ENCODE measurements at places on chromosomes 5 and 9.

DNA sequence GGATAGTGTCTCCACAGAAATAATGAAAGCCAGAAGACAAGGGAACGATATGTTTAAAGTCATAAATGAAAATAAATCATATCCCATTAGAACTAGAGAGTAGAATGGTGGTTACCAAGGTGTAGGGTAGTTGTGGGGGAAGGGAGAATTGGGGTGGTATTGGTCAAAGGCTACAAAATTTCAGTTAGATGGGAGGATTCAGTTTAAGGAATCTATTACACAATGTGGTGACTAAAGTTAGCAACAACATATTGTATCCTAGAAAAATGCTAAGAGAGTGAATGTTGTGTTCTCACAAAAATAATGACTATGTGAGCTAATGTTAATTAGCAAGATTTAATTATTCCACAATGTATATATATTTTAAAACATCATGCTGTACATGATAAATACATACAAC is 27.8 kb upstream of the LARP1 start:
- no peak overlapping the region for H3K27ac ChIP-seq
- no peaks in the 10 kb centered on the region for H3K36me3 ChIP-seq
- no peak for DNase-seq
- H3K4me3 ChIP-seq: no peak overlapping the region
- H3K27me3 ChIP-seq: no peaks in the 10 kb centered on the region
- H3K4me1 ChIP-seq: no peaks in the 10 kb centered on the region

DNA sequence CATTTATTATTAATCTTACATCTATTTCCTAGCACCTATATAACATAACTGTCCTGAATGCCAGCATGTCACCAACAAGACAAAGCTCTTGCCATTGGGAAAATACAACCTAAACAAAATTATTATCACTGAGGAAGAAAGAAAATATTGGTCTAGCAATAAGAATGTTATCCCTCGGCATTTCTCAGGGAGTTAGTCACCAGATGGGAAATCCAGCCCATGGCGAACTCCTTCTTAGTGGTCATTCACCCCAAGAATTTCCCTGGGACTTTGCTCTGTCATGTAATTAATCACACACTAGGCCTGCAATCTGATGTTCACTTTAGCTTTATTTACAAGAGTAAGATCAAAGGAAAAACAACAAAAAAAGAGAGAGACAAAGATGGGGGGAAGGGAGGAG is 56.1 kb upstream of the TAS2R1 start:
- H3K27ac ChIP-seq: no peak overlapping the region
- H3K4me1 ChIP-seq: no peaks in the 10 kb centered on the region
- DNase-seq: no peak

- no peaks in the 10 kb centered on the region for H3K36me3 ChIP-seq
- no peaks in the 10 kb centered on the region for H3K27me3 ChIP-seq
- peak; percentile 3 for DNase-seq
- no peak overlapping the region for H3K4me3 ChIP-seq
- no peak overlapping the region for H3K27ac ChIP-seq
These were observed 849.6 kb upstream of the DMAC1 start for GRCh38 chr9:8649160-8649559.

DNA sequence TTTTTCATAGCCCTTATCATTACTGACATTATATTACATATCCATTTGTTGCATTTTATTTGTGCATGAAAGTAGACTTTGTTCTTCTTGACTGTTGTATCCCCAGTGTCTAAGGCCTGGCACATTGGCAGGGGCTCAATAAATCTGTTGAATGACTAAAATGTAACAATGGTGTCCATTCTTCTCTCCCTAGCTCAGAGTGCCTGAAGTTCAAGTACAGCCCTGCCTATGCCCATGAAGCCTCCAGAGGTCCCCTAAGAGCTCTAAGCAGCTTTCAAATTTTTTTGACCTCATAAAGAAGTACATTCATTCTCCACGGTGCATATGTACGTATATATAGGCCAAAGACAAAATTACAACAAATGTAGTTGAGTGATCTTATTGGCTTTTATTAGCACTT is 4.2 kb upstream of the BSPRY start:
- H3K27ac ChIP-seq: no peak overlapping the region
- no peak for DNase-seq
- H3K4me1 ChIP-seq: peaks cover 12% of the 10 kb centered on the region
- H3K27me3 ChIP-seq: peaks cover 1% of the 10 kb centered on the region

DNA sequence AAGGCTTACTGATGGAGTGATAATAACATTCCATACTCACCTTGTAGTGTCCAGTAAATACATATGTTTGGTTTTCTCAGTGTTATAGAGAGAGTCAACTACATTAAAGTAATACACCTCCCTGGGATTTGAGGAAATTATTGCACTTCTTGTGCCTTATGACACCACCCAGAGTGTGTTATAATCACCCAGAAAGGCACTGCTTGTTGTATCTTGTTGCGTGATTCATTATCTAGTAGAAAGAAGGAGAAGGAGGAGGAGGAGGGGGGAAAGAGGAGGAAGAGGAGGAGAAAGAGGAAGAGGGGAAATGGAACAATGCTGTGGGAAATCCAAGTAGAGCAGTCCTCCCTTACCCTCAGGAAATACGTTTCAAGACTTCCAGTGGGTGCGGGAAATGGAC is 661.8 kb upstream of the WWC1 start:
- no peaks in the 10 kb centered on the region for H3K36me3 ChIP-seq
- H3K27ac ChIP-seq: no peak overlapping the region
- H3K27me3 ChIP-seq: no peaks in the 10 kb centered on the region
- no peak overlapping the region for H3K4me3 ChIP-seq
- H3K4me1 ChIP-seq: no peaks in the 10 kb centered on the region

DNA sequence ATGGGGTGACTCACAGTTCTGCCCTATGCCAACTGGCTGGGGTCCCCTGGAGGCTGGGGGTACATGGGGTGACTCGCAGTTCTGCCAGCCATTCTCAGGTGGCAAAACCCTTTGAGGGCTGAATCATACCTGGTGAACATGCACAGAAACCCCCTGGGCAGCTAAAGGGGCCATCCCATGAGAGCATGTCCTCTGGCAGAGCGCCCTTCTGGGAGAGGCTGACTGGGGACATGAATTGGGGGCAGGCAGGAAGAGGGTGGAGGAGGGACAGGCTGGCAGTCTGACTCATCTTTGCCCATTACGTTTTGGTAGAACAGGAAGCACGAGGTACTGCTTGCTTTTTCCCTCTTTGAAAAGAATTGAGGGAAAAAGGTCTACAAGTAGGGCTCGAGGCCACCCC is 16.7 kb downstream of the TRAF1 start:
- H3K4me3 ChIP-seq: no peak overlapping the region
- no peak overlapping the region for H3K27ac ChIP-seq

DNA sequence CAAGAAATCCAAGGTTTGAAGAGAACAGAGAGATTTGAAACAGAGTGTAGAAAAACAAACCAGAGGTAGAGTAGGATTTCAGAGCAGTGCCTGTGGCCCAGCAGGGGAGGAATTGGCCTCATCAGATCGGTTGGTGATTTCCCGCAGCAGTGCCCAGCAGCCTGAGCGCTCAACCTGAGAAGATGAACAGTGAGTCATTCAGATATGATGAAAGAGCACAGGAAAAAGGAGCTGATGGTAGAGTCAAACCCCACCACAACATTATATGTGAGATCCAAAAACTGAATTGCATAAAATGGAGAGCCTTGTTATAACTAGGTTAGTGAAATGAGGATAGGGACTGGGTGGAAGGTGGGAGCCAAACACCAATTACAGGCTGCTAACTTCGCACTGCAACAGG is 248.9 kb downstream of the PIK3R1 start:
- no peak for DNase-seq
- H3K4me1 ChIP-seq: no peaks in the 10 kb centered on the region
- no peak overlapping the region for H3K4me3 ChIP-seq
- H3K27me3 ChIP-seq: no peaks in the 10 kb centered on the region
- H3K36me3 ChIP-seq: no peaks in the 10 kb centered on the region
- no peak overlapping the region for H3K27ac ChIP-seq

DNA sequence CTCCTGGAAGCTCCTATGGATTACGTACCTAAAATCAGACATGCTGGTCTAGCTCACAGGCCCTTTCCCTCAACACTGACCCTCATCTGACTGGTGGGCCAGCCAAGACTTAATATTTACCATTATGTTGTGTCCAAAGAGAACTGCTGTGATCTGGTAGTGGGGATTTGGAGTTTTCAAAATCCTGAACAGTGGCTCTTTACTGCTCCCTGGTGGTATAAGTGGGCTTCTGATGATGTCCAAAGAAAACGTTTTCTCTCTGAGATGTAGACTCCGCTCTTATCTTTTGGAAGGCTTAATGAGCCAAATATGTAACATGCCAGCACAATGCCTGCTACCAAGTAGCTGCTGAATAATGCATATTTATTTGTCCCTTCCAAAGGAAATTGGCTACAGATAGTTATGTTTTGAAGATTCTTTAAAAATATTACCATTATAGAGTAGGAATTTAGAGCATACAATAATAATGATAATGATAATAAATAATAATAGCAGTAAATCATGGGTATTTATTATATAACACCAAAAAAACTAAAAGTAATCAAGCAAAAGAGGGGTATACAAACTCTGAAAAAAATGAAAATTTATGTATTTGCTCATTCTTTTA is 406.6 kb upstream of the TNC start:
- H3K4me3 ChIP-seq: no peak overlapping the region
- H3K36me3 ChIP-seq: no peaks in the 10 kb centered on the region
- DNase-seq: peak; percentile 1
- peaks cover 30% of the 10 kb centered on the region for H3K27me3 ChIP-seq

GRCh38 chr9:18260521-18260920 is 213.4 kb upstream of the ADAMTSL1 start:
- DNase-seq: no peak
- H3K36me3 ChIP-seq: no peaks in the 10 kb centered on the region
- no peaks in the 10 kb centered on the region for H3K4me1 ChIP-seq
- peaks cover 12% of the 10 kb centered on the region for H3K27me3 ChIP-seq

- H3K36me3 ChIP-seq: no peaks in the 10 kb centered on the region
- DNase-seq: no peak
- H3K4me3 ChIP-seq: no peak overlapping the region
- peaks cover 8% of the 10 kb centered on the region for H3K27me3 ChIP-seq
- H3K4me1 ChIP-seq: no peaks in the 10 kb centered on the region
These were observed 163.7 kb downstream of the GABBR2 start for GRCh38 chr9:98545021-98545420.

DNA sequence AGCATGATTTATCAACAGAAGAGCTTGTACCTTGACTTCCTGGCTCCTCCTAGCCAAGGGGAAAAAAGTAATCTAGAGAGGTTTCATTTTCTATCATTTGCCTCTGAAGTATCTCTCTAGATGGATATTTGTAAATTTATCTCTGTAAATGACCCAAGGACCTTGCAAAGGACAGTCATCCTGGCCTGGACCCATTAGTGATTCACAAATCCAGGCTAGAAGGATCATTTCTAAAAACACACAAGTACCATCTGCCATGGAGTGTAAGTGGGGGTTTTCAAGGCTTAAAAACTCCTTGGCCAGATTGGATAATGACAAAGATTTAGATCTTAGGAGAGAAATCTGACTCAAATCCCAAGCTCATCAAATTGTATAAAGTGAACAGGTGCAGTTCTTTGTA is 8.1 kb downstream of the TTC23L start:
- H3K36me3 ChIP-seq: no peaks in the 10 kb centered on the region
- peaks cover 8% of the 10 kb centered on the region for H3K27me3 ChIP-seq
- H3K4me3 ChIP-seq: no peak overlapping the region
- no peak for DNase-seq
- no peaks in the 10 kb centered on the region for H3K4me1 ChIP-seq

DNA sequence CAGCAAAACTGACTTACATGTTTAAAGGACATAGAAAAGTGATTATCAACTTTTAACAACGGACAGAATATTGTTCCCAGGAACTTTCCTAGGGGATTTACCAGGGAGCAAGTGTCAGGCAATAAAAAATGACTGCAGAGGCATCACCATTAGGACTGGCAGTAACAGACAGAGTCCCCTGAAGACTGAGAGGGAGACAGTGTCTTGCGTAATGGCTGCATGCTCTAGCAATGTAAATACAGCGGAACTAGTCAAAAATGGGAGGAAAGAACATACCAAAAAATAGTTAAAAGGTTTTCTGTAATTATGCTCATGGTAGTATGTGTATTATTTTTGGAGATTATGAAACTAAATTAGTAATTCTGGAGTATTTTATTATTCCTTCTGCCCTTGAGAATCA is 181.8 kb downstream of the CRB2 start:
- H3K27ac ChIP-seq: no peak overlapping the region
- no peak for DNase-seq
- H3K36me3 ChIP-seq: peaks cover 17% of the 10 kb centered on the region
- no peaks in the 10 kb centered on the region for H3K27me3 ChIP-seq
- peaks cover 4% of the 10 kb centered on the region for H3K4me1 ChIP-seq
- no peak overlapping the region for H3K4me3 ChIP-seq

- no peak for DNase-seq
- no peaks in the 10 kb centered on the region for H3K4me1 ChIP-seq
- no peak overlapping the region for H3K4me3 ChIP-seq
- H3K27me3 ChIP-seq: no peaks in the 10 kb centered on the region
- H3K27ac ChIP-seq: no peak overlapping the region
These were observed 79.0 kb downstream of the OSTF1 start for GRCh38 chr9:75167281-75167680.

DNA sequence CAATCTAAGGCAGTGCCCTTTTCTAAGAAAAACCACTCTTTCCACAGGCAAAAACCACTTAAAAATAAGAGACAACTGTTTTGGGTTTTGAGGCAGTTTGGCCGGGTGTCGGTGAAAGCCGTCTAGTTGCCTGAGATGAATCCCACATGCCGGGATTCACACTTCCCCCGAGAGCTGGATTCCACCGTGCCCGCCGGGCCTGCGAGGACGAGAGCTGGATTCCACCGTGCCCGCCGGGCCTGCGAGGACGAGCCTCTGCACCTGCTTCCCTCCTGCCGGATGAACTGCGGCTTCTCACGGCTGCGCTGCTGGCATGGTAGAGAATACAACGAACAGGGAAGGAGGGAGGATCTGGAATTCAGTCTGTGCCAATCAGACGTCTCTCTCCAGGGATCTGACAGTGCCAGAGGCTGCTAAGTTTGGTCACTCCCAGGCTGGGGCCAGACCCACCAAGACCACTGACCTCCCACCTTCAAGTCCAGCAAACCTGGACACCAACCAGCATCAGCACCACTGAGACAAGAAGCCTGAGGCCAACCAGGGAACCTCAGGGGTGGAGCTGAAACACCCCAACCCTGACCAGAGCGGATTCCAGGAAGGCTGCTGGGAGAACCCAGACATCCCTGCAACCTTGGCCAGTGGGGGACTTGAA is 23.0 kb downstream of the VAV2 start:
- no peak for DNase-seq
- no peak overlapping the region for H3K4me3 ChIP-seq
- peak overlapping the region; percentile 27 for H3K27ac ChIP-seq
- H3K27me3 ChIP-seq: no peaks in the 10 kb centered on the region

DNA sequence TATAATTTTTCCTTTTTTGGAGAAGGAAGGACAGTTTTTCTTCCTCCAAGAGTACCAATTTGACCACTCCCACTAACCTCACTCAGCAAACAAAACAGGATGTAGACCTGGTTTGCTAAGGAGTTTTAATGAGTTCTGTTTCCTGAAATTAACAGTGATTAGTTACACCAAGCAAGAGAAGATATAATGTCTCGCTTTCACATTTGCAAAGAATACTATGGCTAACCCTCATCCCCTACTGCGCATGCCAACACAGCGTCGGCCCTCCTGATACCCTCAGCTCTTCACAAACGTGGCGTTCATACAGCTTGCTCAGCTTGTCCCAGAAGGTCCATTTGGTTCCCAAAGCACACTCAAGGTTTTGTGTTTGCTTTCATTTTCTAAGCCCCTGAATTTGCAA is 41.9 kb upstream of the IPPK start:
- H3K4me1 ChIP-seq: peaks cover 23% of the 10 kb centered on the region
- peak overlapping the region; percentile 84 for H3K4me3 ChIP-seq
- H3K27ac ChIP-seq: peak overlapping the region; percentile 58
- DNase-seq: no peak
- H3K36me3 ChIP-seq: peaks cover 22% of the 10 kb centered on the region

GRCh38 chr5:9490494-9491097 is 55.3 kb downstream of the SEMA5A start:
- no peak overlapping the region for H3K27ac ChIP-seq
- H3K36me3 ChIP-seq: no peaks in the 10 kb centered on the region
- no peaks in the 10 kb centered on the region for H3K27me3 ChIP-seq

All from naive B cell (primary cell).